Right renal pelvis (tissue), 4 donors: ENCODE measurements at places on chromosomes 6 and 20.

DNA sequence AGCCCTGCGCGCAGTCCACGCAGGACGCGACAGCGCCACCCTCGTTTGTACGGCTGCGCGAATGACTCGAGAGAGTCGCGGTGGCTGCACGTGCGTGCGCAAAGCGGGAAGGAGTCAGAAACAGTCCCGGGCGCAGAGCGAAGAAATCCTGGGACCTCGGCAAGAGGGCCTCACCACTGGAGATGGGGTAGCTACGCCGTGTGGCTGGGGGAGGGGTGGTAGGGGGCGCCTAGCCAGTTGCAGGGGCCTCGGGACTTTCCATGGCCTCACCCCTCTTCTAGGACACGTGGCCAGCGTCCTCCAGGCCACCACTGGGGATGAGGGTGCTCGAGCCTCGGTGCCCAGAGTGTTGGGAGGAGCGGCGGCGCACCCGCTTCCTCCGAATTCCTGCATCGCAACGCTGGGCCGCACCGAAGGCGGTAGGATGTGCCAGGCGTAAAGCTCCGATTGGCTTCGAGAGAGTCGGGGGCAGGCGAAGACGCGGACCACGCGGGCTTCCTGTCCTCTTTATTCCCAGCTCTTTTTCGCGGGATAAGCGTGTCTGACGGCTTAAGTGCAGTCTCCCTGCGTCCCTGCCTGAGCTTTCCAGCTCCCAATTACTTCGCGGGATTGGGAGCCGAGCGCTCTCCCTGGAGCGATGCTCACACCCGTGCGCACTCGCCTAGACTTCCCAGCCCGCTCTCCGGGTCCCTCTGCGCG, 38.7 kb downstream of the NCR2 start:
- no peak for DNase-seq

DNA sequence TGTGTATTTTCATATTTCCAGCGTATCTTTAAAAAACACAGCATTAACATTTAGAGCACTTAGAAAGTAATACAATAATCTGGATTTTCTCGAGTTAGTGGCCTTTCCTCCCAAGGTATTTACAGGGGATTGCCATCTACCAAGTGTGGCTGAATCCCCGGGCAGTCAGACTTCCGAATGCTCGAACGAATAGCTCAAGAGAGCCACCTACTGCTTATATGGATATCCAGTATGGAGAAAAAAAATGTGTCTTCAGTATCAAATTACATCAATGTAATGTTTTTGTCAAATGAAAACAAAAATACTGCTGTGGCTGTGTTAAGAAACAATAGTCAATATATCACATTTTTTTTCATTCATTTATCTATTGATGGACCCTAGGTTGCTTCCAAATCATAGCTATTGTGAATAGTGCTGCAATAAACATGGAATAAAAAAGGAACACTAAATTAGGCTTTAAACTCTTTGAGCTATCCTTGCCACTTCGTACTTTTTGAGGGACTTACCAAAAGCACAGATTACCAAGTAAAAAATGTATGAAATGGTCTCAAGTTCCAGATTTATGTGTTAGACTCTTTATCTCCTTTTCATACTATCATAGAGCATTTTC, 654.5 kb upstream of the PTCHD4 start:
- peak; percentile 53 for DNase-seq

GRCh38 chr20:51275826-51276225, 252.9 kb upstream of the KCNG1 start:
- DNase-seq = no peak

DNA sequence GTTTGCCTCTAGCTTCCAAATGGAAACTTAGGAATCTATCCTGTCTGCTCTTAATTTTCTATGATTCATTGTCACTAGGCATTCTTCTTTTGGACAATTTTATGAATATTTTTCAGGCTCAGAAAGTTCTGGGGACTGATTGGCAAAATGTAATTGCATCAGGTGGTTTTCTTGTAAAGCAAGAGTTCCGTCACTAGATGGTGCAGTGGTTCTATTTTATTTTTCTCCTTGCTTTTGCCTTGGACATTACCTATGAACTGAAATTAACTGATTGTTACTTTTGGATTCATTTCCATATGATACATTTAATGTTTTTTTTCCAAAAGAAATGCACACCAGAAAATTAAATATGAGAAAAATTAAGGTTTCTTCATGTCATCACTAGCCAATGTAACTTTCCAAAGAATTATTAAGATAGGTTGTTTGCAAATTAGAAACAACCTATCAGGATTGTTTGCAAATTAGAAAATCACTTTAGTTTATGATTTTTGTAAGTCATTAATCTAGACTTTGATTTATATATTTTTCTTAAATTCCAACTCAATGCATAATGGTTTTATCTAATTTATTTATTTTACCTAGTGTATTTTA, 48.0 kb downstream of the TMEM170B start:
- DNase-seq = no peak

- no peak for DNase-seq
These were observed 180.9 kb downstream of the SOD2 start for GRCh38 chr6:159512104-159512503.

DNA sequence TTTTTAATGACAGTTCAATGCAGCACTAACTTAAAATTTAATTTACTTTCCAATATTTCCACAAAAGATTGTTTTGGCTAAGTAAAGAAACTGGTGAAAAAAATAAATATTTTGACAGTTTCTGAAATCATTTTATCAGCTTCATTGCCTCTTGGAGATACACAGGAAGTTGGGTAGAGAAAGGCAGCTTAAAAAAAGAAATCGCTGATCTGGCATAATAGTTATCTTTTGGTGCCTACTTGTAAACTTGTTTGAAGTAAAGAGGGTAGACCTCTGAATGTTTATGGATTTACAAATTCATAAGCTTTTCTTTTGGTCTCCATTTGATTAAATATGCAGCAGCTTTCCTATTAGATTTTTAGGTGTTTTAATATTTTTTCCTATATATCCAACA, 103.4 kb downstream of the RTN4IP1 start:
- no peak for DNase-seq

DNA sequence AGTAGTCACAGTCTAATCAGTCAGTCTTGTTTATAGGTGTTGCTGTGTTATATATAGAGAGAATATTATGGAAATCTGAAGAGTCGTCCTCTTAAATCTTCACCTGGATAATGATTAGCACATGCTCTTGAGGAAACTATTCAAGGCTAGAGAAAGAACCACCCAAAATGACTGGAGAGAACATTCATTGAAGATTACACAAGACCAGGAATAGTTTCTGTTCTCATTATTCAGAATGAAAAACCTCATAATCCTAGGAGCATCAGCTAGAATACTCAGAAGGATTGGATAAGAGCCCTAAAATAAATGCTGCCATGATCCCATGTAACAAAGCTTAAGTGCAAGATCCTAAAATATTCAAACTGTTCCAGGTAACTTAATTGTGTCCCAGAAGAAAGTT, 278.2 kb upstream of the PREP start:
- DNase-seq = no peak

GRCh38 chr6:142945049-142945445, at the start of gene HIVEP2:
Gene HIVEP2 (minus strand): TSS chr6:142945176. CDS start chr6:142774738, 170,438 bp downstream.
- peak; percentile 74 for DNase-seq

DNA sequence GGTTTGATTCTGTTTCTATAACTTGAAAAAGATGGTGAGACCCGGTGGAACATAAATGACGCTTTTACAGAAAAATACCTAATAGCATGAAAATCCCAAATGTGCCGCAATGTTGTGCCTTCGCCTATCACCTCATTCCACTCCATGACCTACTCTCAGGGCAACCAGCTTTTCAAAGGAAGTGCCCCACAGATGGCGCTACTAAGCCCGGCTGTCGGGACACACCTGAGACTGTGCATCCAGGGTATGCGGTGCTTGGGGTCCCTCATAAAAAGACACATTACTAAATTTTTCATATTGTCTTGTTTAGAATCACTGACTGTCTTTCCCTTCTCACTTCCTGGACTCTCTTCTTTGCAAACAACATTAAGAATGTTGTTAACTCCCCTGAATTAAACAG, 145.5 kb upstream of the RPS6KA2 start:
- no peak for DNase-seq

DNA sequence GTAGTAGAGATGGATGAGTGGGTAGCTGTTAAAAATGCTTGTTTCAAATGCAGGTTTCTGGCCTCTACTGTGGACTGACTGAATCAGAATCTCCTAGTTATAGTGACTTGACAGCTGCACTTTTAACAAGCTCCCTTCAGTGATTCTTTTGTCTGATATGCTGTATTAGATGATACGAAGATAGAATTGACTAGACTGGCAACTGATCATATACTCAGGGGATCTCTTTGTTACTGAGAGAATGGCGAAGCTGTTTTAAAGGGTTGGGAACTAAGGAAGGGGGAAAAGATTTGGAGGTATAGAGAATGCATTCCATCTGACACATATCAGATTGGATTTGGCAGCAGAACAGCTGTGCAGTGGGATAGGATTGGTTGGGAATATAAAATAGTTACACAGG, 7.0 kb downstream of the ENPP4 start:
- DNase-seq = no peak

DNA sequence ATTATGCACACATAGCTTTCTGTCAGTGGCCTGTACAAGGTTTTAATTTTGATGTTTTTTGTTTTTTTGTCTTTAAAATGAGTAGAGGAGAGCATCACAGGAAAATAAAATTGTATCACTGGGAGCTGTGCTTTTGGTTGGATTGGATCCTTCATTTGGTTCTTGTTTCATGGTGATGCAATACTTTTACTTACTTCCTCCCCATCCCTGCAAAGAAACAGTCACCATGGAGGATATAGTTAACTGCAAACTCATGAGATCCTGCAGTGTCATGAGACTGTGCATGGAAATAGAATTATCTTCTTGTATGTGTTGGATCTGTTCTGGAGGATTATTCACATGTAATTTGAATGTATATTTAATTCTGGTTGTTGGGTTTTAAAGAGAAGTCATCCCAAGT, 122.3 kb downstream of the JARID2 start:
- DNase-seq = no peak
